ENCODE measurements at places on chromosomes 5 and 9.
A peak's percentile ranks its signal among the peaks of the same experiment; 100 is the strongest.

DNA sequence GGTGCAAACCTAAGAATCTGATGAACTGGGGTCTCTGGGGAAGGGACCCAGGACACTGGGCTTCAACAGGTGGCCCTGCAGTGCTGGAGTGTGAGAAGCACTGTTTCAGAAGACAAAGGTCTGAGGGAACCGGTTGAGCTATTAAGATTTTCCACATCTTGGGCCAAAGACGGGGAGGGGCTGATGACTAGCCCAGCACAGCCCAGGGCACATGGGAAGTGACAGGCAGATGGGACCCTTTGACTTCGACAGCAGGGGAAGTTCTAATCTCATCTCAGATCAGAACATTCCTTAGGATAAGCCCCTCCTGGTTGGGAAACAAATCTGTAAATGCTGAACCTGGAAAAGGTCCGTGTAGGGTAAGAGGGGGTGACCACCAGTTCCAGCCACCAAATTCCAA lies 67.4 kb downstream of the RAPGEF1 start:
- DNase-seq = no peak

- no peak for DNase-seq
Measured at GRCh38 chr5:154198611-154199230, 8.2 kb downstream of the GALNT10 start.

- DNase-seq = no peak
Measured at GRCh38 chr5:168238463-168238862, 53.0 kb upstream of the WWC1 start.

DNA sequence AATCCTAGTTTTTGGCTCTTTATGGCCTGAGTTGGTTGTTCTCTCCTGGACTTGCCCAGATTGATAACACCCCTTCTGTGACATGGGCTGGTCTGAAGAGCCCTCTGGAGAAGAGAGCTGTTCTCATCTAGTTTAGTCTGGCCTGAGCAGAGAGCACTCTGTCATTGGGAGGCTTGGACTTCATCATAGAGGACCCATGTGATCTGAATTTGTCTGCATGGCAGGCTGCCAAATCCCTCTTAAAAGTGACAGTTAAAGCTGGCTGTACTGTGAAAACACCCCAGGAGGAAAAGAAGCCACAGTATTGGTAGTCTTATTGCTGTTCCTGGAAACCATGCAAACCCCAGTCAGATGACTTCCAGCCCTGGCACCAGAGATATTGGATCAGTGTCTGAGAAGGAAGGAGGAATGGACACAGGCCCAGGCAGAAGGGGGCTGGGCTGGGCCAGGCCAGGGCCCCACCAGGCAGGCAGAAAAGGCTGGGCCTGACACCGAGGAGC lies 3.7 kb upstream of the WDR31 start:
- DNase-seq = peak; percentile 61

DNA sequence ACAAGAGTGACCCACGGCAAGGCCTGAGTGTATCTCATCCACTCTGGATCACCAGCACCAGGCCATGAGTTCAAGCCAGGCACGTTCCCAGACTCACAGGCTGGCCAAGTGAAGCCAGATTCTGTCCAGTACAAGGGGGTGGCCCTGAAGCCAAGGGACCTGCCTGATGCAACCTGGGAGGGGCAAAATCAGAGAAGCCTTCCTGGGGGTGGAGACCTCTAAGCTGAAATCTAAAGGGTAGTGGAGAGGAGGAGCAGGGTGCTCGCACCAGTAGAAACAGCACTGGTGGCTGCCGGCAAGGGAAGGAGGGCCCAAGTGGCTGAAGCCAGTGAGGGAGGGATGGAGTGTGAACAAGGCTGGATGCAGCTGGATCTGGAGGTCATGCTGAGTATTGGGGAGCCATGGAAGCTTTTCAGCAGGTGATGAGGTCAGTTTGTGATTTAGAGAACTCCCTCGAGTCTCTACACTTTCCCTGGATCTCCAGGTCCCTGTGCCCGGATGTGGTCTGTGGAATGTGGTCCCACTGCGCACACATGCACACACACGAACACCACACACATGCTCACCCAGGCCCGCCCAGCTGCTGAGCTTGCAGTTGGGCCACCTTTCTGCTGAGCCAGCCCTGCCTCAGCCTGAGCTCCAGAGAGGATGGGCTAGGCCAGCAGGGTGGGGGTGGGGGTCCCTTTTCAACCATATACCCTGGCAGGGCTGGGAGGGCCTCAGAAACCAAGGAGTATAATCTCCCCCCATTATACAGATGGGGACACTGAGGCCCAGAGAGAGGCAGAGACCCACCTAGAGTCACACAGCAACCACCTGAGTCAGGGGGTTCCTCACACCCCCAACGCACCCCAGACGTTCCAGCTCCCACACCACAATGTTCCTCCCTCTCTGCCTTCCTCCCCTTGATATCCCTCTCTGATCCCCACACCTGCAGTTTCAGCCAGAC lies 1.6 kb downstream of the PIP5KL1 start:
- no peak for DNase-seq

DNA sequence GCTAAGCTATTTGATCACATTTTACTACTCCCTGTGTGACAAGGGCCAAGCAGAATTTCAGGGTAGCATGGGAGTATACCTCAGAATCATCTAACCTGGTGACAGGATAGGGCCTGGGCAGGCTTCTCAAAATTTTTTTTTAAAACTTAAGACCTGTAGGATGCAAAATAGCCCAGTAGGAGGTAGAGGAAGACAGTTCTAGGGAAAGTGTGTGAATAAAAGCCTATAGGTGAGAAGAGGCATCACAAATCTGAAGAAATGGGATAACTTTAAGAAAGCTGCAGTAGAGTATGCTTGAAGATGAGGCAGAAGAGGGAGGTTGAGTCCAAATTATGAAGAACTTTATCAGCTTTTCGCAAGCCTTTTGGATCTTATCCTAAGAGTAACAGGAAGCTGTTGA lies 32.3 kb downstream of the CNTRL start:
- no peak for DNase-seq

- DNase-seq = peak; percentile 82
Measured at GRCh38 chr5:174045470-174046025, at the start of gene NSG2. NSG2 (plus strand) TSS chr5:174045706; CDS start chr5:174046756, 1,050 bp downstream.

DNA sequence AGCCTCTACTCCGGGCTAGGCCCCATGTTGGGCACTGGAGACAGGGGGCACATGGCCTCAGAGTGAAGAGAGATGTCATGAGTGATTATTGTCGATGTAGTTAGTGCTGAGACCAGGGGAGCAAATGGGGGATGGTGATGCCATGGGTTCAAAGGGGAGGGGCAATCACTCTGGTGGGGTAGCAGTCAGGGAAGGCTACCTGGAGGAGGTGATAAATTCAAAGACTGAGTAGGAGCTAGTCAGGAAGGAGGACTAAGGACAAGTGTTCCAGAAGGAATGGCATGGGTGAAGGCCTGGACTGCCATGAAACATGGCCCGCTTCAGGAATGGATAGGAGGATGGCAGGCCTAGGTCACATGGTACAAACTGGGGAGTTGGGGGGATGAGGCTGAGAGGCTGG lies 41.6 kb downstream of the C9orf50 start:
- no peak for DNase-seq

DNA sequence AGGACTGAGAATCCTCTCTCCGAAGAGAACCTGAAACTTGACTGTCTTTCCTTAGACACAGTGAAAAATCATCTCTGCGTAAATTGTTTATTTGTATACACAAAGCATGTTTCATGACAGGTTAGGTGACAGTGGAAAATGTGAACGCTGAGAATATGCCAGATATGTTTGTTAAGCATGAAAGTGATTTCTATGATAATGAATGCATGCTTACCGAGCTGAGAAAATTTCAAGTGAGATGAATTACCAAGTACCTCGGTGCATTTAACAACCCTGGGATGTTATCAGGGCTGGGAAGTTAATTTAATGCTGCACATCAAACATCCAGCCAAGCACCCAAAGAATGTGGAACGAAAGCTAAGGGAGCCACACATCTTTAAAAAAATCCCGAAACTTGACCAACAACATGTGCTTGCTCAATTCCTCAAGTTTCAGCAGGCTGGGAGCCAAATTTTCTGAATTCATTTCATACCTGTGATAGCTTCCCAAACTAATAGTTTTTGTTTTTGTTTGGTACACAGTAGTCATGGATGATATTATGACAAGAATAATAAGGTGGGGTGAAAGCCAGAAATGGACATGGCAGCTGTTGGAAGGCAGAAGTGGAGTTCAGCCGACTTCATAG lies 336.9 kb downstream of the ARHGEF28 start:
- no peak for DNase-seq

DNA sequence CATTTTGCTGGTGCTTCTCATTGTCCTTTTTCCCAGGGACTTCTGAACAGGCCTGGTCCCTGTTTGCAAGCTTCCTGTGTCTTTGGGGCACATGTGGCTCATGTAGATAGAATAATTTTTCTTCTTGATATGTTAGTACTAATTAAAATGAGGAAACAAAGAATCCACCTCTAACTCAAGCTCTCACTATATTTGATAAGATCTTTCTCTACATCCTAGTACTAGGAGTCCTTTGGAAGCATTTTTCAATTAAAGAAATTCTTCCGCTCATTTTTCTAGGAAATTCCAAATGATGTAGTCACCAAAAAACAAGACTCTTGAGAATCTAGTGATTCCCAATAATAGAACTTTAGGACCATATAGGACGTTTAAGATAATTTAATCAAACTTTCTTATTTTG lies 165.3 kb downstream of the SEC61B start:
- DNase-seq = no peak

GRCh38 chr9:120358877-120359276 lies 221.1 kb downstream of the CDK5RAP2 start:
- no peak for DNase-seq

GRCh38 chr5:170269579-170269978 lies 28.0 kb downstream of the LCP2 start:
- DNase-seq = no peak

GRCh38 chr5:21398511-21398910 lies 1410.5 kb upstream of the CDH18 start:
- DNase-seq = no peak

GRCh38 chr5:91706785-91707520 lies 323.8 kb upstream of the ARRDC3 start:
- no peak for DNase-seq

- no peak for DNase-seq
Measured at GRCh38 chr9:76716085-76716672, 48.1 kb upstream of the PCA3 start.

DNA sequence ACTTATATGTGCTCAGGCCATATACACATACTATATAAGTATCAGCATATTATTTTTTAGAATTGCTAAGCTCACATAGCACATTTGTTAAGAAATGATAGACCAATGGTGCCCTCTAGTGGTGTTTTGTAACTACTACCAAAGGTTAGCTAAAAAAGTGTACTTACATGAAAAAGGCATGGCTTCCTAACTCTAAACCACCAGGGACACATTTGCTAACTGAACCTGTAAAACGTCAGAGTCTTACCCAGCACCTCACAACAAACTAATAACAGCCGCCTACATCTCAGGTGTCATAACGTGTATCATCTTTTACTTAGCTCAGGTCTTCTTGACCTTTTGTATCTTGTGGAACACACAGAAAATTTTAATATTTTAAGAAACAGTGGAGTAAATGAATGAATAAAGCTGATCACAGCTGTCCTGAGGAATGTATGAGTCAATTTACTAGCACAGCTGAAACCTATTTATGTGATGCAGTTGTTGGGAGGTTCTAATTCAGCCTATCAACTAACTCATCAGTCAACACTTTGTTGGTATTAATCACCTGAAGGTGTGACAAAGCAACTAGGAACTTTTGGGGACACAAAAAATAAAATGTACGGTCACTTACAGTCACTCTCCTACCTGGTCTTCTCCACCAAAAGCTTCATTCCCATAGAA lies 72.9 kb downstream of the BAAT start:
- peak; percentile 66 for DNase-seq

GRCh38 chr5:114981111-114981510 lies 188.6 kb downstream of the TRIM36 start:
- DNase-seq = no peak

GRCh38 chr5:160649304-160649703 lies 202.7 kb downstream of the ATP10B start:
- DNase-seq = no peak

- no peak for DNase-seq
Measured at GRCh38 chr9:115466756-115467155, 348.8 kb upstream of the TNC start.

DNA sequence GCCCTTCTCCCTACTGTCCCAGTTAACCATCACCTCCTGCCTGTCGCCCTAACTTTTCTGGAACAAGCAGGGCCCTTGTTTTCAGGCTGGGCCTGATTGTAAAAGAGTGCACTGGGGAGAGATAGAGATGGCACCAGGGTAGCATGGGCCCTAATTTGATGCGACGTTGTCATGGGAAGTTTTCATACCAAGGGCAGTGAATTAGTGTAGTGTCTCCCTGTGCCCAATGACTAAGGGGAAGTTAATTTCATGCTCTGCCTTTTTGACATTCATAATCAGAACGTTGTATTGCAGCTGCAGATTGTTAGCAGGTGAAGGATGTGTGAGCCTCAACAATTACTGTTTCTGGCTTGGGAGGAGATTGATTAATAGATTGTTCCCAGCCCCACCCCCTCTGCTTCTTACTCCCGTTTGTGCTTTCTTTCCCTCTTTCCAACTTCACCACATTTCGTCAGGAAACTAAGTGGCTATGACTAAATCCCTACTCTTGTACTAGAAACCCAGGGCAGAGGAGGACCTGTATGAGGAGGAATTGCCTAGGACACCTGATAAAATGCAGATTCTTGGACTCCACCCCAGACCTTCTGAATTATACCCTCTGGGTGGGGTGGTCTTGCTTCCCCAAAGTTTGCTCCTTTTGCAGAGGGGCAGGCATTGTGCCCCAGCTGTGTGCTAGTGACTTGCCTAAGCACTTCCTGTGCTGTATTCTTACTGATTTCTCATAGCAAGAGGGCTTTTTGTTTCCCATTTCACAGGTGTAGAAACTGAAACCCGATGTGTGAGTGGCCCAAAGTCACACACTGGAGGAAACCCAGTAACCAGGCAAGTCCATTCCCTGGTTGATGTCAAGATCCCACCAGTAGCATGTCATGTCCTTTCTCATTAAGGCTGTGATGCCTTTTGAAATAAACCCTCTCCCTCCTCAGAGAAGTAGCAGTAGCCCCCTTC lies 56.3 kb downstream of the DAB2IP start:
- DNase-seq = no peak

DNA sequence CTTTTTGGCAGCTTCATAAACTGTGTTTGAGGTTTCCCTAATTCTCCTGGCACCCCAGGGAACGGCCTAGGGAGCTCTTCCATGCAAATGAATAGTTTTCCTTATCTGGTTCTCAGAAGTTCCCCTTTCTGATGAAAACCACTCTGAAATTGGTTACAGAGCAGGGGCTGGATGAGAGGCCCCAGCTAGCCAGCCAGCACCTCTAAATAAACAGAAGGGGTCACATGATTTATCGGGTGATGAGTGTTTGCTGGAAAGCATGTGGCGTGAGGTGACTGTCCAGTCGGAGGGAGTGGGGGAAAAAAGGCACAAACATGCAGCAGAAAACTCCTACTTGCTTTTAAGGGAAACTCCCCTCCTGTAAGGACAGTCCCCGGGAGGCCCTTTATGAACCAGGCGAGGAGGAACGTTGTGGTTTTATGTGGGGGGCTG lies 261.2 kb upstream of the ANKRD55 start:
- DNase-seq = no peak

GRCh38 chr5:178180141-178180863 lies 6.9 kb downstream of the GMCL2 start:
- DNase-seq = no peak

- DNase-seq = no peak
Measured at GRCh38 chr5:39058178-39058921, 15.8 kb downstream of the RICTOR start.

GRCh38 chr5:167936022-167936421 lies 355.4 kb upstream of the WWC1 start:
- DNase-seq = no peak

GRCh38 chr9:133104718-133105460 lies 16.2 kb downstream of the RALGDS start:
- DNase-seq = no peak

All from right renal cortex interstitium (tissue), 3 donors.